Activated CD4-positive, CD25-positive, alpha-beta regulatory T cell (primary cell): ENCODE measurements at places on chromosomes 4 and X.

GRCh38 chr4:26354491-26354890 lies 33.7 kb downstream of the RBPJ start:
- no peak for DNase-seq

DNA sequence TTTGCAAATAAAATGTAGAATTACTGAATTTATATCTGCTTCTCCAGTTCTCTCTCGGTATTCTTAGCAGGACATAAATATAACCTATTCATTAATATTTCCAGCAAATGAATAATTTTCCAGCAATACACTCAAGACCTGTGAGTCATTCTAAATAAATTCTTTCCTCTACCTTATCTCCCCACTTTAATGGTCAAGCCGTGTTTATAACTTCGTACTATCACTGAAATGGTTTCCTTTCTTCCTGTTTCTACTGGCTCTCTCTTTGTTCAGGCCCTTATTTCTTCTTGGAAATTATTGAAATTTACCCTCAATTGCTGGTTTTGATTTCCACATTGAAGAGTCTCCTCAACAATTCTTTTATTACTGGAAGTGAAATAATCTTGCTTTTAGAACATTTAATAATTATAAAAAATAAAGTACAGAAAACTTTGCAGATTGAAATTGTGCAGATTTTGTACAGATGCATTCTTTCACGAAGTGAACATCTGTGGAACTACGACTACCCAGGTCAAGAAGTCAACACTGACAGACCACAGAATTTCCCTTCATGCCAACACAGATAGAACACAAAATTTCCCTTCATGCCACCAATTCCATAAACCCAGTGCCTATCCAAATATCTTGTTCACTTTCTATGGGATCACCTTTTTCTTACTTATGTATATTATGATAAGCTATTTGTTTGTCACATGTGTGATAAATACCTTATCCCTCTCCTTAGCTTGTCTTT lies 205.7 kb downstream of the FAT4 start:
- no peak for DNase-seq

GRCh38 chr4:112312610-112313239 lies 15.6 kb downstream of the ALPK1 start:
- no peak for DNase-seq

- no peak for DNase-seq
These were observed 115.0 kb upstream of the NALF2 start for GRCh38 chrX:69389101-69389501.

DNA sequence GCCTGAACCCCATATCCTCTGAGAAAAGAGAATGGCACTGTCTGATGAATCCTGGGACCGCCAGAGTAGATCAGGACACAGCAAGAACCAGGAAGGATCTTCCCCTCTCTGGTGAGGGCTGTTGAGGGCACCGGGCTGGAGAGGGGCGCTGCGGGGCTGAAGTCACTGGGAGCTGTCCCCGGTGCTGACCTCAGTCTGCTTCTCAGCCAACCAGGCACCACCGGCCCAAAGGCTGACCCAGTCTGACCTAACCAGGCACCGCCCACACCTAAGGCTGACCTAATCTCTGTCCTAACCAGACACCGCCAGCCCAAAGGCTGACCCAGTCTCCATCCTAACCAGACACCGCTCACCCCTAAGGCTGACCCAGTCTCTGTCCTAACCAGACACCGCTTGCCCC lies 82.8 kb downstream of the CPZ start:
- no peak for DNase-seq

DNA sequence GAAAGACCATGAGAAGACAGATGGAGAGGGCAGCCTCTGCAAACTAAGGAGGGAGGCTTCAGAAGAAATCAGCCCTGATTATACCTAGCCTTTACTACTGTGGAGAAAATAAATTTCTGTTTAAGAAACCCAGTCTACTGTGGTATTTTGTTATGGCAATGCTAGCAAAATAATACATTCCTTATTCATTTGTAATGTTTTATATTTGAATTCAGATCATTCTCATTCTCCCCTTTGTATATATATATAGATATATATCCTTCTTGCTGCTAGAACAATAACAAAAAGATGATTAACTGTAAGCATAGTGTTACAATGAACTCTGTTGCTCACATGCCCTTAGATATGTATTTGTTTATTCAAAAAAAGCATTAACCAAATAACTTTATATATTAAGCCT lies 22.5 kb downstream of the DMD start:
- DNase-seq: no peak

DNA sequence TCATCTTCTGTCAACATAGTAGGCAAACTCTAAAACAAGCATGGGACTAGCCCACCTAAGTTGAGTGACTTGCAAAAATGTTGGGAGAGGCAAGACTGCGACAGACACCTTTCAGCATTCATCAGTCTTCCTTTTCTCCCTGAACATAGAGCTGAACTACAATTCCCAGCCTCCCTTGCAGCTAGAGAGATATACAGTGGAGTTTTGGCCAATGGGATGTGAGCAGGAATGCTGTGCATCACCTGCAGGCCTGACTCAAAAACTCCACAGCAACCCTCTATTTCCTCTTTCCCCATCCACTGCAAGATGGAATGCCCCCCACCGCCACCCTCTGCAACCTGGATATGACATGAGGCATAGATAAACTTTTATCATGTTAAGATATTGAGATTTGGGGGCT lies 66.5 kb downstream of the PDHA1 start:
- no peak for DNase-seq

DNA sequence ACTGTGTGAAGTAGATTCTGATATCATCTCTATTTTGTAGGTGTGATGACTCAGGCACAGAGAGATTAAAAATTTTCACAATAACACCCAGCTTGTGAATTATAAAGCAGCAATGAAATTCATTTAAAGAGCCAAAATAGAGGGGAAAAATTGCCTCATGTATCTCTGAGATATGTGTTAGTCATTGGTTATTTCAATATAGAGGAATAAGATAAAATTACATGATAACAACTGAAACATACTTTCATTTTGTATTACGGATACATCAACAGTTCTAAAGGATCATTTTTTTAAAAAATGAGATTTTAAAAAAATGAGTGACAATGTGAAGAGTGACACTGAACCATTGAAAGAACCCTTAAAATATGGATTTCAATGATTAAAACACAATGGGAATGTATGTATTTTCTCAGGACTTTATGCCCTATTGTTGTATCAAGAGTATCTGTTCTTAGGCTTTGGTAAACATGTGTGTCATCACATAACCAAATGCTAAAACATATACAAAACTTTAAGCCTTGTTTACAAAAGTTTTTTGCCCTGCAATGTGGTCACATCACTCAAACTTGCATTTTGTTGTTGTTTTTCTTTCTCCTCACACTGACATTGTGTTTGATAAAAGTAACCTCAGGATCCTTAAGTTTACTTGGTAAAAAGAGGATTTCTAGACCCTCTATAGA lies 221.3 kb downstream of the ANTXR2 start:
- DNase-seq: no peak

- no peak for DNase-seq
These were observed 43.9 kb upstream of the NEIL3 start for GRCh38 chr4:177265729-177266128.
